DMS53 (cell line): ENCODE measurements at places on chromosomes 3 and 15.

GRCh38 chr15:61996056-61996635 is 64.1 kb downstream of the VPS13C start:
- DNase-seq = no peak

DNA sequence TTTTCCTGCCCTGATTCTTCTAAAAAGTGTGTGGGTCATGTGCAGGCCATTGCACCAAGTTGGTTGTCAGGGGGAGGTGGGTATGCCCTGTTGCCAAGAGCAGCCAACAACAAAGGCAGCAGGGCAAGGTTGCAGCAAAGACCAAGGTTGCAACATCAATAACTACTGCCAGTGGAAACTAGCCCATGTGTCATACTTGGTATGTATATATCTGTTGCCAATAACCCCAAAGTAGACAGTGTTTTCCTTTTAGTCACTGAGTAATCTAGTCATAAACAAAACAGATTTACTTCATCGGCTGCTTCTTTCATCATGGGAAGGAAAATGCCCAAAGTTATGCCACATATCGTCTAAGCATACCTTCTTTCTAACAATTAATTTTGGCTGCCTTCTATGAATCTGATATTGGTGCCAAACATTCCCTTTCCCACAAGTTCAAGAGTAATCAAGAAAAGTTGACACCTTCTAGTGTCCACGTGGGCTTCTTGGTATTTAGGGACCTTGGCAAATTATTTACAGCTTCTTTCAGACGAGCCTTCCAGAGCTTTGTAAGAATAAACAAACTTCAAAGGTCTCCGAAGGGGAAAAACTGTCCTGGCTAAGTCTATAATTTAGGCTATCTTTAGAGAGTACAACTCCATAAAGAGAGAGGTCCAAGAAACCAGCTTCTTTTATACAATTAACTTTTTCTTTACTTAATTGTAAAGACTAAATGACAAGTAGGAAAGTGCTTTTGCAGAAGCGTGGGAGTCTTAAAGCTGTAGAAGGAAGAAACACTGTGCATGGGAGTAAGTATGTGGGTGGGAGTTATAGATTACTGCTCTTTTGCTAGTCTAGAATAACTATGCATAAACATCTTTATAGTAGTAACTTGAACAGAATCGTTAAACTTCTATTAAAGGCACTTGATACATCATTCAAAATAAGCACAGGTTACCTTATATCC is 10.0 kb upstream of the MBNL1 start:
- DNase-seq = peak; percentile 2

DNA sequence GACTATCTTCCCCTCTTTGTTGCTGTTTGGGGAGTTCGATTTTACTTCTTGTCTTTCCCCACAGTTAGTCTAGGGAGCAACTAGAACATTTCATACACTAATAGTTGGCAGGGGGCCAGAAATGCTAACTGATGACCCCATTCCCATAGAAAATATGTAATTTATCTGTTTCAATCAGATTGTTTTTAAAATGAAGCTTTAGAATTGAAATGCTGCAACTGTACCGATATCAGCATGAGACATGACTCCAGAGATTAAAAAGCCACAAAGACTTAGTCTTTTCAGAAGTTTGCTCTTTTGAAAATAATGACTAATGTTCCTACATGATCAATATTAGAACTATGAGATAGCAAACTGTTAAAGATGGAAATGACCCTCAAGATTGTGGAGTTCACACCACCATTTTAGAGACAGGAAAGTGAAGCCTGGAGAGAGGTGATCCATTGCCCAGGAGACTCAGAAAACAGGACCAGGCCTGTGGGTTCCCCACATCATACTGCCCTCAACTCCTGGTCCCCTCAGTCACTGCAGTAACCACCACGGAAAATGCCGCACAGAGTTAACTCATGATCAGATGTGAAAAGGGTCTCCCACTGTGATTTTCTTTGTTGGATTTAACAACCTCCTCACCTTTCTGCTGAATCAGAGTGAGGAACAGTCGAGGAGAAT is 130.3 kb downstream of the CHDH start:
- DNase-seq = no peak

DNA sequence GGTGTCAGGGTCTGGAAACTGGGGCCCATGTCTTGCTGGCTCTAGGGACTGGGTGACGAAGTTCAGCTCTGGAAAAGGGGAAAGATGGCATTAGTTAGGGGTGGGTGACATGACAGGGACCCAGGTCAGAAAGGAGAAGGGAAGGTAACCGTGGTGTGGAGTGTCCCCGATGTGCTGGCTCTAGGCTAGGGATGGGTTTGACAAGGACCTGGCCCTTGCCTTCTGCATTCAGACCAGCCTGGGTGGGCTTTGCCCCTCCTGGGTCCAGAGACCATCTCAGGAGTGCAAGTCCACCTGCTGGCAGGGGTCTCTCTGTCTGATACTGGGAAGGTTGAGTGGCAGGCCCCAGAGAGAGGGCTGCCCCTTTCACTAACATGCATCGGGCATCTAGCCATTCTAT is 28.7 kb upstream of the ATP2B2 start:
- no peak for DNase-seq

GRCh38 chr3:179687967-179688535 is 35.2 kb downstream of the USP13 start:
- DNase-seq = no peak

DNA sequence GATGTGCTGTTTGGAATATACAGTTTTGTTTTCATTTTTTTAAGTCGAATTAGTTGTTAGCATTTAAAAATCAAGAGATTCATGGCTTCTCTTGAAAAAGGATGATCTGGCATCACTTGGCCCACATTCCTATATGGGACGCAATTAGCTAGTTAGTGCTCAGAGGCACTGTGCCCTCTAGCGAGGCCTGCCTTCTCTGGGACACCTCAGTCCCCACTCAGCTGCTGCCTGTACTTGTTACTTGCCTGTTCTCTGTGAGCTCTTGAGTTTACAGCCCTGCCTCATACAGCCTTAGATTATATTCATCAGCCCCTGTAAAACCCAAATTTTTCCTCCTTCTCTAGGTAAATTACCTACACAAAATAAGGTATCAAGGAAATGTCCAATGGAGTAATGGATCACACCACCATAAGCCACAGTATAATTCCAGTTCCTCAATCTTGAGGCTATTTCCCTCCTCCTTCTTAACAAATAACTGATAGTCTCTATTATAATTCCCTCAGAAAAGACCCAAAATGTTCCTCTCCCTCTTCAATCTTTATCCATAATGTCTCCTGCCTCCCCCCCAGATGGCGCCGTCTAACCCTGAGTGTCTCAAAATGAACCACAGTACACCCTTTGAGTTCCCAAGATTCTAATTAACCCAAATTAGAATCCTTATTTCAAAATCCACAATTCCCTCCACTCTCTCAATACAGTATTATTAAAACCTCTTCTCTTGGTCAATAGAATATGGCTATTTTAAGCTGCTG is 2.7 kb downstream of the ZMAT3 start:
- DNase-seq = peak; percentile 56

GRCh38 chr3:129616291-129616690 is 9.8 kb upstream of the PLXND1 start:
- DNase-seq = no peak
